Activated CD8-positive, alpha-beta memory T cell treated with anti-CD3 and anti-CD28 coated beads, Interleukin-2, amount 10 ng/mL, durations not matched to agents 7 days and 5 days (primary cell): ENCODE measurements at places on chromosomes 5 and 9. TPM values are rescaled to one million over a fixed set of nuclear protein-coding genes. Genes with fewer than 3 reads are reported as not detected.
A peak's percentile ranks its signal among the peaks of the same experiment; 100 is the strongest.

GRCh38 chr5:87403409-87403808 lies 9.3 kb downstream of the CCNH start:
- peaks cover 64% of the 10 kb centered on the region for H3K36me3 ChIP-seq
- no peaks in the 10 kb centered on the region for H3K27me3 ChIP-seq
- DNase-seq: no peak
- peaks cover 37% of the 10 kb centered on the region for H3K4me1 ChIP-seq

DPP7 gene
- 321 TPM for total RNA-seq

GPR21 gene
- 1.2 TPM for total RNA-seq

GRCh38 chr9:34380034-34380510 lies 3.4 kb upstream of the MYORG start:
- H3K4me3 ChIP-seq: peak overlapping the region; percentile 77
- H3K27me3 ChIP-seq: peaks cover 4% of the 10 kb centered on the region
- H3K27ac ChIP-seq: peak overlapping the region; percentile 81

TMEM252 gene
- not detected for total RNA-seq

DNA sequence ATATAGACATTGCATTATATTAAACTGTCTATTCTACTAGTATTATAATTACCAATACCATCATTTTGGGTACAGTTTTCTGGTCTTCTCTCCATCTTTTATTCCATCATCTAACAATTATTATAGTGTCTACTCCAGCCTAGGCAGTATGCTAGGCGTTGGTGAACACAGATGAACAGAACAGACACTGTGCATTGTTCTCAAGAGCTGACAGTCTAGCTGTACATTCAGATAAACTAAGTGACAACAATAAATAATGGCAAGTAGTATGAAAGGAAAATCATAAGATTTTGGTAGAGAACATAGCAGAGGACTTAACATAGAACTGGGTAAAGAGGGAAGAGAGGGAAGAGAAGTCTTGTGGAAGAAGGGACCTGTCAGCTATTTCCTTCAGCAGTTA lies 12.5 kb upstream of the SGCD start:
- H3K4me1 ChIP-seq: no peaks in the 10 kb centered on the region
- H3K27me3 ChIP-seq: no peaks in the 10 kb centered on the region
- no peak overlapping the region for H3K27ac ChIP-seq
- H3K36me3 ChIP-seq: no peaks in the 10 kb centered on the region

PCDHA1 gene
- total RNA-seq: not detected

GOLM1 gene
- total RNA-seq: 5.5 TPM

GRCh38 chr5:140694276-140694675 lies 3.0 kb downstream of the HARS2 start:
- peaks cover 34% of the 10 kb centered on the region for H3K4me1 ChIP-seq
- H3K4me3 ChIP-seq: no peak overlapping the region

DNA sequence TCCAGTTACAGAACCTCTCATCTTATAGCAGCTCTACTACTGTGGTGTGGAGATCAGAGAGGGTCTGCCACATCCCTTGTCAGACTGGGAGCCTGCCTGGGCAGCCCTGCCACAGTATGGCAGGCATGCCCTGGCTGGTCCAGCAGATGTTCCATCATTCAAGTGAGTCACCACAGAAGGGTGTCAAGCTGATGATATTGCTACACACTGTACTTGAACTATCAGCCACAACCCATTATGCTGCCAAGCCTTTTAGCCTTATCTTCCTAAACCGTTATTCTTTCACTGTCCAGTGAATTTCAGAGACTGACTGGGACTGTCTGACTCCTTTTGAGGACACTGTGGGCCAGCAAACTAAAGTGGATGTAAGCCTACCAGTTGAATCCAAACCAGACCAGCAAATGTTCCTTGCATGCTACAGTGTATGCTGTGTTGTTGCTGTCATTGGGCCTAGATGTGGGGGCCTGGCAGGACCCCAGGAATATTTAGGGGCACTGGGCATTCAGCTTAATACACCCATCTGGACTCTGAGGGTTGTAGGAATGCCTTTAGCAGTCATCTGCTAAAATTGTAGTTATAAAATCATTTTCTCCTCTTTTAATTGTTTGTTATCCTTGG lies 202.6 kb downstream of the NR3C1 start:
- no peak overlapping the region for H3K27ac ChIP-seq
- DNase-seq: no peak
- H3K27me3 ChIP-seq: no peaks in the 10 kb centered on the region
- peaks cover 28% of the 10 kb centered on the region for H3K36me3 ChIP-seq
- H3K4me1 ChIP-seq: peaks cover 13% of the 10 kb centered on the region

GRCh38 chr5:167208911-167209310 lies 1082.5 kb upstream of the WWC1 start:
- no peaks in the 10 kb centered on the region for H3K4me1 ChIP-seq
- no peaks in the 10 kb centered on the region for H3K36me3 ChIP-seq
- no peak overlapping the region for H3K4me3 ChIP-seq
- no peak for DNase-seq
- no peaks in the 10 kb centered on the region for H3K27me3 ChIP-seq

GLRA1 gene
- total RNA-seq: not detected

DNA sequence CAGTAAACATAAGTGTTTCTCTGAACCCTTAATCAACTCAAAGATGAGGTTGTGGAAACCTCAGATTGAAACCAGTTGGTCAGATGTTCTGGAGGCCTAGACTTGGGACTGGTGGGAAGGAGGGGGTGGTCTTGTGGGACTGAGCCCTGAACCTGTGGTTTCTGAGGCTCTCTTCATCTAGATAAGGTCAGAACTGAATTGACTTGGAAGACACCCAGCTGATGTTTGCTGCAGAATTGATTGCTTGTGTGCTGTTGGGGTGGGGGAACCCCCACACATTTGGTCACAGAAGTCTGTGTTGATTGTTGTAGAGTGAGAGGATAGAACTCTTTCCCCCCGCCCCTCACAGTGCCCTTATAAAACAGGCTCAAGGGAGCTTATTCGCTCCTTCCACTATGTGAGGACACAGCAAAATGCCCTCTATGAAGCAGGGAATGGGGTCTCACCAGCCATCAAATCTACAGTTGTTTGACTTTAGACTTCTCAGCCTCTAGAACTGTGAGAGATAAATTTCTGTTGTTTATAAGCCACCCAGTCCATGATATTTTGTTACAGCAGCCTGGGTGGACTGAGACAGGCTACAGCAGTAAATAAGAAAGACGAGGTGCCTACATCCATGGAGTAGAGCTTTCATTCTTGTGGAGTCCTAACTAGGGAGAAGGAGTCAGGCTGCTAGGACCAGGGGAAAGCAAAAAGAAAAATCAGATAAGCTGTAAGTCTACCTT lies 25.7 kb upstream of the UGCG start:
- no peak overlapping the region for H3K4me3 ChIP-seq
- H3K27me3 ChIP-seq: peaks cover 34% of the 10 kb centered on the region
- peaks cover 10% of the 10 kb centered on the region for H3K36me3 ChIP-seq
- H3K4me1 ChIP-seq: peaks cover 20% of the 10 kb centered on the region
- no peak overlapping the region for H3K27ac ChIP-seq
- peak; percentile 71 for DNase-seq

DNA sequence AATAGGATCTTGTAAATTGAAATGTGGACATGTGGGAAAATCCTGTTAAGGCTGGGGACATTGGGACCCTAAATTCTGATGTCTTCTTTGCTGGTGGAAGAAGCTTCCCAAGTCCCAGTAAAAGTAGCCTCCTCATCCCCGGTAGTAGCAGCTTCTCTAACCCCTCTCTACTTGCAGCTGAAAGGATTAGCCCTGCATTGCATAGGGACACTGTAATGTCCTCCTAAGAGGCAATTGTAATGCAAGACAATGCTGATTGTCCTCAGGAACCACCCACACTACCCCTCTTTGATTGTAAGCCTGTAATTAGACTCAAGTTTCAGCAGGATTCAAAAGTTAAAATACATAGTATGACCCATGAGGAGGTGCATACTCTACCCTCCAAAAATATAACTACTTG lies 1938.4 kb upstream of the C9orf72 start:
- no peaks in the 10 kb centered on the region for H3K36me3 ChIP-seq
- no peaks in the 10 kb centered on the region for H3K4me1 ChIP-seq
- DNase-seq: no peak
- no peak overlapping the region for H3K27ac ChIP-seq

DNA sequence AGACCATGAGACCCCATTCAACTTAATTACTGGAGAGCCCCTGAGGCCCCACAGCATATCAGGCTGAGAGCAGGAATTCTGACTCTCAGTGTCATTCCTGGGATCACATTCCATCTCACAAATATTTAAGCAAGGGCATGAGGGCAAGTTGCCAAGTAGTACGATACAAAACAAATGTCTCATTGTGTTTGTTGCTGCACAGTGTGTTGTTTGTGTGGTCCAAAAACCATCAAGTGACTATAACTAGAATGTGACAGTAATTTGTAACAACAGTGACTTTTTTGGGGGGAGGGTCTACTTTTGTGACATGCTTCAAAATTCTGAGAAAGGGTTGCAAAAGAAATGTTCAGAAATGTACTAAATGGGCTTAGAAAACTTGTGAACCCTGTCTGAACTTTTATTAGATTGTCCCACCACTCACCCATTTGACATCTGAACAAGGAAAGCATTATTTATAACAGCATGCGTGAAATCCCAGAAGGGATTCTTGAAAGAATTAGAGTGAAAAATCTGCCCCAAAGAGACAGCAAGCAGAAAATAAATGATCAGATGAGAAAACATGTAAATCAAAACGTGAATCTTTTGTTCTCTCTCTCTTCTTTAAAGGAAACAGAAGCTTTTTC lies 347.0 kb downstream of the NTRK2 start:
- no peak overlapping the region for H3K4me3 ChIP-seq
- H3K27me3 ChIP-seq: no peaks in the 10 kb centered on the region
- H3K27ac ChIP-seq: no peak overlapping the region
- H3K4me1 ChIP-seq: no peaks in the 10 kb centered on the region
- H3K36me3 ChIP-seq: no peaks in the 10 kb centered on the region

DNA sequence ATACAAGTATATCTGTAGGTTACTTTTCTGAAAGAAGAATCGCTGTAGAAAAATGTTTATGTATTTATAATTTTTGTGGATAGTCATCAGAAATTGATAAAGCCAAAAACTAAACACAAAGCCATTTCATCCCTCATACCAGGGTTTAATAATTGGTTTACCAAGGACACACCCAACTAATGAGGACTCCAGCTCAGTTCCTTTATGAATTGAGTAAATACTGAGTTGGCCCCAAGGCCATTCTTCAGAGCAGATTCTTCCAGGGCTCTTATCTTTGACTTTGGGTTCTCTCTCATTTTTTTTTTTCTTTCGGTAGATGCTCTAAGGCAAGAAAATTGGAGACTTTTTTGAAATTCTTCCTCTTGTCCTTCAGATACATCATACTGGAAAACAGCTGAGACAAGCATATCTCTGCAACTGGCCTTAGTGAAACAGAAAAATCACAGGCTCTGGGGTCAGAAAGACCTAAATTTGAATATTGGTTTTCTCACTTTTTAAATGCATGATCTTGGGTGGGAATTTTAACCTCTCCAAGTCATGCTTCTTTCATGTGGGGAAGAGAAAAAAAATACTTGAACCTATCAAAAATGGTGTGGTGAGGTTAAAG lies 401.8 kb downstream of the ARHGEF28 start:
- H3K4me3 ChIP-seq: no peak overlapping the region
- no peak overlapping the region for H3K27ac ChIP-seq
- DNase-seq: no peak

UNC5A gene
- total RNA-seq: not detected

BRINP1 gene
- total RNA-seq: not detected

DNA sequence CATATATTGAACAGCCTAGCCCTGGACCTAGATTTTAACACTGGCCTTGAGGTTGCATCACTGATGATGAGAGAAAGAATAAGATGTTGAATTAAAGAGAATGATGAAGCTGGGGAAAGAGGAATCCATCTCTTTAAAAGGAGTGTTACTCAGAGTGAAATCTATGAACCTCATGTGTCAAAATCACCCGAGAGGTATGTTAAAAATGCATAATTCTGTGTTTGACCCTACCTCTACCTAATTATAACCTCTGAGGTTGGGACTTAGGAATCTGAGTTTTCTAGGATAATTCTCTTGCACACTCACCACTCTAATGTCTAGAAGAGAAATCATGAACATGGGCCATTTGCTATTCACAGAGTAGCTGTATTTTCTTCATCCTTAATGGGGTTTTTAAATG lies 479.4 kb downstream of the ENC1 start:
- H3K27ac ChIP-seq: no peak overlapping the region
- no peaks in the 10 kb centered on the region for H3K36me3 ChIP-seq
- DNase-seq: no peak
- H3K4me1 ChIP-seq: no peaks in the 10 kb centered on the region
- no peak overlapping the region for H3K4me3 ChIP-seq

DNA sequence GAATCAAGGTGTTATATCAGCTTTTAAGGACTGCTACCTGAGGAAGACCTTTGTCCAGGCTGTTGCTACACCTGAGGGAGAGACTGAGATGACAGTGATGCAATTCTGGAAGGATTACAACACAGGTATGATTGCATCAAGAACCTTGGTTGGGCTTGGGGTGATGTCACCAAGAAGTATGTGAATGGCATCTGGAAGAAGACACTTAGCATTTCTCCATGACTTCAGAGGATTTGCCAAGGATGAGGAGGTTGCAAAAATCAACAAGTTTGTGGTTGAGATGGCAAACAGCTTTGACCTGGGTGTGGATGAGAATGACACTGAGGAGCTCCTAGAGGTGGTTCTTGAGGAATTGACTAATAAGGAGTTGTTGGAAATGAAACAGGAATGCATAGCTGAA lies 67.9 kb upstream of the PANK3 start:
- peaks cover 2% of the 10 kb centered on the region for H3K36me3 ChIP-seq
- peaks cover 6% of the 10 kb centered on the region for H3K27me3 ChIP-seq
- DNase-seq: no peak
- no peak overlapping the region for H3K27ac ChIP-seq
- no peak overlapping the region for H3K4me3 ChIP-seq

DNA sequence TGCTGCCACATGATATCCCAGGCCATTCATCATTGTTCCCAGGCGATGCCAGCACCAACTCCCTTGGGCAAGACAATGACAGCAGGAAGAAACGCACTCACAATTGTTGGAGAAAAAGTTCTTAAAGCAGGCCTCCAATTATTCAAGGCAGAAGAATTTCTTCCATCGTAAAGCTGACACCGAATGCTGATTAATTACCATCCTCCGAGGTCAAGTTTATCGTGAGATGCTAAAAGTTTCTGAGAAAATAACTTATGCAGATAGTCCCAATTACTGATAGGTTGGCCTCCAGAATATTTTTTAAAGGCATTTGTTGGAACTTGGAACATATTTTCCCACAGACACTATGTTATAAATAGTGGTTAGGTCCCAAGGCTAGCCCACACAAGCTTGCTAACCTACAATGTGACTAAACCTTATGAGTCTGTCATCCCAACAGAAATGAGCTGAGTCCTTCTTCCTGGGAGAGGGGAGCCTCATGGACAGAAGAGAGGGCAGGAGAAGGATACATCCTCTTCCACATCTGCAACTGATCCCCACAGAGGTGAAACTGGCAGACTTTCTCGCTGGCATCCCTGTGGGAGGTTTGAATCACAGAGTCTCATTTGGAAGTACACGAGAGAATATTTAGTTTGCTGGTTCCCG lies 202.4 kb upstream of the TBC1D2 start:
- H3K27ac ChIP-seq: no peak overlapping the region
- peaks cover 28% of the 10 kb centered on the region for H3K27me3 ChIP-seq
- H3K4me1 ChIP-seq: no peaks in the 10 kb centered on the region
- no peaks in the 10 kb centered on the region for H3K36me3 ChIP-seq
- no peak for DNase-seq

DBH gene
- not detected for total RNA-seq

- H3K27ac ChIP-seq: peak overlapping the region; percentile 96
- H3K4me3 ChIP-seq: peak overlapping the region; percentile 65
- no peaks in the 10 kb centered on the region for H3K27me3 ChIP-seq
- peak; percentile 89 for DNase-seq
Observed at GRCh38 chr5:378301-378891, 56.9 kb downstream of the AHRR start.

SLC12A7 gene
- total RNA-seq: 12.2 TPM
